Ascending aorta (tissue), 2 donors: ENCODE measurements at places on chromosomes 16 and 17. TPM values are rescaled to one million over a fixed set of nuclear protein-coding genes. Genes with fewer than 3 reads are reported as not detected.

The FN3K gene
- total RNA-seq, result 10.5 TPM

The G6PC1 gene
- not detected for total RNA-seq

The HLF gene
- 11.3 TPM for total RNA-seq

The KRTAP3-3 gene
- total RNA-seq, result not detected

The KRT28 gene
- not detected for total RNA-seq

The TEKT5 gene
- total RNA-seq, result not detected

The GPRC5B gene
- total RNA-seq, result 15.6 TPM

The CD300H gene
- total RNA-seq, result not detected

The KRT20 gene
- total RNA-seq, result not detected

The KRT17 gene
- 14.8 TPM for total RNA-seq

The TNFSF13 gene
- total RNA-seq, result 17.5 TPM

The TMEM238L gene
- total RNA-seq, result not detected

The SPN gene
- 10.3 TPM for total RNA-seq

DNA sequence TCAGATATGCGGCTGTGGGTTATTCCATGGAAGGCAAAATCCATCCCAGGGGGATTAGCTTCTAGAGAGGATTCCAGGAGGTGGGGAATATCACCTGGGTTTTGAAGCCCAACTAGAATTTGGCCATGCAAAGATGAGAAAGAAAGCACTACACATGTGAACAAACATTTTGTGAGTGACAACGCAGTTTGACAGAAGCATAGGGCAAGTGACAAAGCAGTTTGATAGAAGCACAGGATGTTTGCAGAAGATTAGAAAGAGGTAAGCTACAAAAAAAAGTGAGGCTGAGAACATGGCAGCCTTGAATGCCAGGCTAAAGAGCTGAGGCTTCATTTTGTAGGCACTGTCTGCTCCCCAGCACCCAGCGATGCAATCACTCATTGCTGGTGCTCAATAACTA is 12.3 kb upstream of the KRT38 start:
- DNase-seq, result no peak

- no peak for DNase-seq
Measured at GRCh38 chr17:15124746-15125145, 140.4 kb downstream of the PMP22 start.

- no peak for DNase-seq
Measured at GRCh38 chr17:38352245-38353085, 821 bp downstream of the SOCS7 start.

- DNase-seq, result no peak
Measured at GRCh38 chr17:59093702-59094231, 12.9 kb downstream of the TRIM37 start.

DNA sequence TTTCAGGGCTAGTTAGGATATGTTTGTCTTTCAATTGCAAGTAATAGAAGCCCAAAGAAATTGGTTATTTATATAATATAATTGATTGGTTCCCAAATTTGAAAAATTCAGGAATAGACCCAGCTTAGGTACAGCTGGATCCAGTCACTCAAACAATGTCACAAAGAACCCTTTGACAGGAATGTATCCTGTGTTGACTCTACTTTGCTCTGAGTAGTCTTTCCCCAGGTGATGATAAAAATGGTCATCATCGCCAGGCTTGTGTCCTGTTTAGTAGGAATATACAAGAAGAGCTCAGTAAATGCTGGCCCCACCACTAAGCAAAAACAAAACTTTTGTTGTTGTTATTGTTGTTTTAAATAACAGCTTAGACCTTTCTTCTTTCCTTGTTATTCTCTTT is 35.0 kb downstream of the MAPT start:
- no peak for DNase-seq

GRCh38 chr17:18187226-18187625 is 3.6 kb downstream of the ALKBH5 start:
- DNase-seq, result no peak

- no peak for DNase-seq
Measured at GRCh38 chr17:49344914-49345313, 17.1 kb downstream of the ZNF652 start.

- DNase-seq, result no peak
Measured at GRCh38 chr16:83343935-83344366, 463.8 kb upstream of the HSBP1 start.

GRCh38 chr17:17944743-17945142 is 27.5 kb downstream of the TOM1L2 start:
- DNase-seq, result no peak

DNA sequence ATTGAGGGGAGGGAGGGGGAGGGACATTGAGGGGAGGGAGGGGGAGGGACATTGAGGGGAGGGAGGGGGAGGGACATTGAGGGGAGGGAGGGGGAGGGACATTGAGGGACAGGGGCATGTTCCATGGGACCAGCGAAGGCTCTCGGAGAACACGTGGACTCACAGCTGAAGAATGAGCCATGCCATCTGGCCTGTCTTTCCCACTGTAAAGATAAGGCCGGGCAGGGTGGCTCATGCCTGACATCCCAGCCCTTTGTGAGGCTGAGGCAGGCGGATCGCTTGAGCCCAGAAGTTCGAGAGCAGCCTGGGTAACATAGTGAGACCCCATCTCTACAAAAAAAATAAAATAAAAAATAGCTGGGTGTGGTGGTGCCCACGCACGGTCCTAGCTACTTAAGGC is 32.5 kb downstream of the RPH3AL start:
- DNase-seq, result no peak
